ENCODE measurements at places on chromosomes 12 and 14.

- no peak for DNase-seq
These were observed 85.9 kb downstream of the ST8SIA1 start for GRCh38 chr12:22248571-22249115.

DNA sequence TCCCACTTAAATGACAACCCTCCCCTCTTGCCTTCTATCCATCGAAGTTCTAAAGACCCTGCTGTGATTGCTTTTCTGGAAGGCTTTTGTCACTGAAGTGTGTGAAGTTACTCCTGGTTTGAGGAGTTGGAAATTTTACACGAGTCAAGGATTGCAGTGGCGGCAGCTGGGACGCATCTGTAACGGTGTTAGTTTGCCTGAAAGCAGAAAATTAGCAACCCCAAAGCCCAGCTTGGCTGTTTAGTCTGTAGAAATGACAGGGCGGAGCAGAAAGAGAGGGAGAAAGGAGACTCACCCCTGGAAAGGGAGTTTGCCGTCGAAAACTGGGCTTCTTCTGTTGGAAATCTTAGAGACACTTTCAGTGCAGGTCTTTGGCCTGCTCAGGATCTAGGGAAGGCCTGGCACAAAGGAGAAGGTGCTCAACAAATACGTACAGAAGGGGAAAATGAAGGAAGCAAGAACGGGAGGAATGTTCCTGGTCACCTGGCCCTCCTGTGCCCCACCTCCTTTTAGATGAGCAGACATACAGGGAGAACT is 931 bp upstream of the MYF5 start:
- DNase-seq, result no peak

DNA sequence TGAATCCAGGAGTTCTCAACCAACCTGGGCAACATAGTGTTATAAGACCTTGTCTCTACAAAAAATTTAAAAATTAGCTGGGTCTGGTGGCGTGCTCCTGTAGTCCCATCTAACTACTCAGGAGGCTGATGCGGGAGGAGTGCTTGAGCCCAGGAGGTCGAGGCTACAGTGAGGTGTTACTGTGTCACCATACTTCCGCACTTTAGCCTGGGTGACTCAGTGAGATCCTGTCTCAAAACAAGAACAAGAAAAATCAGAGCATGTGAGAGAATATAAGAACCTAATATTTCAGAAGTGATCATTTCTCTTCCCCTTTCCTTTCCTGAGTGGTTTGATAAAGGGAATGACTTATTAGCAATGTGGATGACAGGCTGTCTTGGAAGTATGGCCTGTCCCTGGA is 9.5 kb downstream of the TRAF3 start:
- no peak for DNase-seq

DNA sequence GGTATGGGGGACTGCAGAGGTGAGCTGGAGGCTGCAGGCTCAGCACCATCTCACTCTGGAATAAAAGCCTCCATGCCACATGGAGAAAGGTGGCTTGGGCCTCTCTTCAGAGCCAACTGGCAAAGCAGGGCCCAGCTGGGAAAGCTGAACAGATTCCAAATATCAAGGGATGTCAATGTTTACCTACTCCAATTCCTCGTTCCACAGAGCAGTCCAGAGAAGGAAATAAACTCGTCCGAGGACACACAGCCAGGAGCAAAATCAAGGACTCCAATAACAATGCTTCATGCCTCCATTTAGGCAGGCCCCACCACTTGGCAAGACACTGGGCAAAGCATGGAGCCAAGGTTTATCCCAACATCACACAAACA is 36.3 kb upstream of the PNMA1 start:
- no peak for DNase-seq

DNA sequence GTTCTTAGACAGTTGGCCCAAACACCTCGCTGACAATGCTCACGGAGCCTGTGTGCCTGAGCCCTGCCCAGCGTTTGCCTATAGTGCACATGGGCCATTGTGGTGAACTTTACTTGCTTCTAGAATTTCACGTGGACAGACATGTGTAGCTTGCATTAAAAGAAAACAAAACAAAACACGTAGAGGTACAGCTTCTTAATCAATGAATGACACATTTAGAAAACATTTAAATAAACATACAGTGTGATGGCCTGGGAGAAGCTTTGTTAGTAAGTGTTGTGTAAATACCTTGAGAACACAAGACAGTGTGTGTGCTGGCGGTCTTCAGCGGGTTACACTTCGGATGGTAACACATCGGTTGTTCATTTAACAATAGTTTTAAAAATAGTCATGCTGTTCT is 38.1 kb downstream of the SMOC1 start:
- no peak for DNase-seq
